ENCODE measurements at places on chromosomes 2 and 18.

- no peak for DNase-seq
Observed at GRCh38 chr2:54593249-54593648, 130.2 kb upstream of the EML6 start.

GRCh38 chr2:232781765-232782164, 5.4 kb upstream of the KCNJ13 start:
- DNase-seq: no peak

DNA sequence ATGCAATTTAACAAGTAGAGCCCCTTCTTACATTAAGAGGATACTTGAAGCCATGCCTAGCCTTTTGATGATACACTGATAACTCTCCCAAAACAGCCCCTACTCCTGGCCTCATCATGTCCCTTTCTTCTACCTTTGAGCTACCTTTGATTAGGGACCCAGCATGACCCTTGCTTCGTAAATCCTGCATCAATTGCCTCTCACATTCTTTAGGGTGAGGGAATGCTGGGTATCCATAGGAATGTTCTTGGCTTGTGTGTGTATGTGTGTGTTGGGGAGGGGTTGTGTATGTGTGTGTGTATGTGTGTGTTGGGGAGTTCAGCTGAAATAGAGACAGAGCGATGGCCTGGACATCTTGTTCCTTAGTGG, 5.3 kb upstream of the KRCC1 start:
- DNase-seq: no peak

- no peak for DNase-seq
Observed at GRCh38 chr2:155714983-155715382, 617.5 kb downstream of the NR4A2 start.

GRCh38 chr2:224126003-224126402, 86.9 kb upstream of the SERPINE2 start:
- no peak for DNase-seq

DNA sequence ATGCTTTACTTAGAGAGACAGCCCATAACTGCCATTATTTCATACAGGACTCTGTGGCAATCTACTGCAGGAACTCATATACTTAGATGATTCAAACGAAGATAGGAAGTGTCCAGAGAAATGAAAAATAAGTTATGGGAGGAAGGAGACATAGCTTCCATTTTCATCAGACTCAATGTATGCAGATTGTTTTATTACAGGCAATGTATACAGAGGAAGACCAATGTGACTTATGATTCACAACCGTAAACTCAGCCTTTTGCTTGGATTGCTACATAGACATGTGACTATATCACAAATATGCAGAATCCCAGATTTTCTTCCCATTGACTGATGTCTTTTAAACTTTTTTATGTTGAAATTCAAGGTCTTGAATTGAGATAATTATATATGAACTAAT, 793.4 kb downstream of the SATB2 start:
- no peak for DNase-seq

- no peak for DNase-seq
Observed at GRCh38 chr2:40394597-40394996, 57.3 kb downstream of the SLC8A1 start.
